ENCODE measurements at places on chromosomes 12 and 14.
A peak's percentile ranks its signal among the peaks of the same experiment; 100 is the strongest.

GRCh38 chr12:46546634-46547273 lies 174.2 kb upstream of the SLC38A2 start:
- DNase-seq, result no peak

- no peak for DNase-seq
These were observed 88.3 kb downstream of the GTF2A1 start for GRCh38 chr14:81132468-81132867.

GRCh38 chr12:108370415-108370814 lies 31.3 kb upstream of the CMKLR1 start:
- DNase-seq, result no peak

DNA sequence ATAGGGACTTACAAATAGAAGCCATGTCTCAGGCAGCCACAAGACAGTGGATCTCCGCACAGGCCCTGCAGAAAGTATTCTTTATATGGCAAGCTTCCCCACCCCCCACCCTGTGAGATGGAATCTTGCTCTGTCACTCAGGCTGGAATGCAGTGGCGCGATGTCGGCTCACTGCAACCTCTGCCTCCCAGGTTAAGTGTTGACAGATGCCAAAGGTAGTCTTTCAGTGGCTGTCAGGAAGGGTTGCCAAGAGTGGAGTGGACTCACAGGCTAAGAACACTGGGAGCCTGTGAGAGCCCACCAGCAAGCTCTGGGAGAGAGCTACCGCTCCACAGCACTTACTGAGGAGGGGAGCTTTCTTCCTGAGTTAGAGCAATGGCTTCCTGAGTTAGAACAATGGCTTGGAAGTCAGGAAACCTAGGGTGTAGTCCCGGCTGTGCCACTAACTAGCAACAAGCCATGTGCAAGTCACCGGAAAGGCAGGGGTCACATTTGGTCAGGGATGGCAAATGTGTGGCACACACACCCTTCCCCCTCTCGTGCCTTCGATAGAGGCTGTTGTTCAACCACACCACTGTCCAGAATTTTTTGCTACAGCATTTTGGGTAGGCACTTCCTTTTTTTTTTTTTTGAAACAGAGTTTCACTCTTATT lies 2.6 kb downstream of the RNASE1 start:
- no peak for DNase-seq

GRCh38 chr12:125065919-125066570 lies 810 bp downstream of the AACS start:
- no peak for DNase-seq

- DNase-seq, result no peak
These were observed 844.3 kb downstream of the GALC start for GRCh38 chr14:87148655-87149054.

DNA sequence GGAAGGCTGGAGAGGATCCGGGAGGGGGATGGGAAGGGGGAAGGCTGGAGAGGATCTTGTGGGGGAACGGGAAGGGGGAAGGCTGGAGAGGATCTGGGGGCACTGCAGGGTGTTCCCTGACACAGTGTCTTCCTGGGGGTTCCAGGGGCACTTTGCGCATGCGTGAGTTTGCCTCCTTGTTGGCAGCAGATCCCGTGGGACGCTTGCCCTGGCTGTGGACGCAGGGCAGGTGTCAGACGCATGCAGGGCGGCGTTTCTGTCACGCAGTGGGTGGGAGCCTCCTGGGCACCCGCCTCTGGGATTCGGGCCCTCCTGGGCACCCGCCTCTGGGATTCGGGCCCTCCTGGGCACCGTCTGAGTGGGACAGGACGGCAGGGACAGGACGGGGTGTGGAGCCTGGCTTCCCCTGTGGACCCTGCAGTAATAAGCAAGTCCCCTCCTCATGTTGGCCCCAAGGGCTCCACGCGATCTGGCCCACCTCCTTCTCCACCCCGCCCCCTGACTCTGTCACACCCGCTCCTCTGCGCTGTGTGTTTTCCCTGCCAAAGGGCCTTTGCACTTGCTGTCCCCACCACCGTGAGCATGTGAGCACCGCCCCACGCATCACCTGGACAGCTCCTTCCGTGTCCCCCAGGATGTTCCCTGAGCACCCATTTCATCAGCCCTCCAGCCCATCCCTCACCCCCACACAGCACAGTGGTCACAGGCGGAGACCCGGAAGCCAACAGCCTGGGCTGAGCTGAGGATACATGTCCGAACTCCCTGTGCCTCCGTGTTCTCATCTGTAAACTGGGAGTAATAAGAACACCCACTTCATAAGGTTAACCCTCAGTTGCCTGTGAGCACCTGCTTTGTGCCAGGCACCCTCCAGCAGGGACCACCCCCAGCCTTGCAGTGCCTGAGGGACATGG lies 4.4 kb downstream of the MMP17 start:
- DNase-seq, result peak; percentile 63

- DNase-seq, result peak; percentile 17
These were observed 536 bp upstream of the TUNAR start for GRCh38 chr14:95875831-95876760.

DNA sequence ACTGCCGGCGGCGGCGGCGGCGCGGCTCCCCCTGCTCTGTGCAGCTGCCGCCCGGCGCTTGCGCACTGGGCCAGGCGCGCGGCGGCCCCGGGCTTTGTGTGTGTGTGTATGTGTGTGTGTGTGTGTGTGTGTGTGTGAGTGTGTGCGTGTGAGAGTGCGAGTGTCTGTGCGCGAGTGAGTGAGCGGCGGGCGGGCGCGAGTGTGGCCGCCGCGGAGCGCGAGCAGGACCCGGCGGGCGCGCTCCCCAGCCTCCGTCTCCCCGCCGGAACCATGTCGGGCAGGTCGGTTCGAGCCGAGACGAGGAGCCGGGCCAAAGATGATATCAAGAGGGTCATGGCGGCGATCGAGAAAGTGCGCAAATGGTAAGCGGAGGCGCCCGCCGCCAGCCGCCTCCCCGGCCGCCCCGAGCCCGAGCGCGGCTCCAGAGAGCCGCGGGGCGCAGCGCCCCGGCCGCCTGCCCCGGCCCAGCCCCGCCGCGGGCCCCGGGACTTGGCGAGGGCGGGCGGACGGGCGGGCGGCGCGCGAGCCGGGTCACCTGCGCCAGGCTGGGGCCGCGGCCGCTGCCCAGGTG lies at the start of gene BCL7A:
BCL7A (plus strand) TSS at position 63 of the 571 bp plus-strand sequence; CDS start at position 271, 208 bp downstream.
- DNase-seq, result peak; percentile 73

- DNase-seq, result peak; percentile 59
These were observed at the start of gene ENO2 for GRCh38 chr12:6914246-6914946. TSS of gene ENO2 (plus strand) at chr12:6914580. CDS start at chr12:6915833, 1,253 bp downstream.

DNA sequence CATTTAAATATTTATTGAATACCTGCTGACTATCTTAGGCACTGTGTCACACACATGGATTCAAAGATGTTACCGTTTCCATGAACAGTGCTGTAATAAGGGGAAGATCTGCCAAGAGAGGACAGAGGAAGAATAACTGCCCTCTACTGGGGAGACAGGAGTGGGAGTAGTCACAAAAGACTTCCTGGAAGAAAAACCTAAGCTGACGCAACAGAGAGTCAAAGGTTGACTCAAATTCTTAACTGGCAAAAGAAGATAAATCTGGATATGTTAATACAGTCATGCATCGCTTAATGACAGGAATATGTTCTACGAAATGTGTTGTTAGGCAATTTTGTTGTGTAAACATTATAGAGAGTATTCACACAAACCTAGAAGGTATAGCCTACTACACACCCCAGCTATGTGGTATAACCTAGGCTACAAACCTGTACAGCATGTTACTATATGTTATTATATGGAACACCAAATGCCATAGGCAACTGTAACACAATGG lies 51.5 kb downstream of the DCAF5 start:
- no peak for DNase-seq

- no peak for DNase-seq
These were observed 16.0 kb upstream of the CDK17 start for GRCh38 chr12:96416033-96416799.

GRCh38 chr14:26334288-26334687 lies 263.5 kb downstream of the NOVA1 start:
- DNase-seq, result no peak

DNA sequence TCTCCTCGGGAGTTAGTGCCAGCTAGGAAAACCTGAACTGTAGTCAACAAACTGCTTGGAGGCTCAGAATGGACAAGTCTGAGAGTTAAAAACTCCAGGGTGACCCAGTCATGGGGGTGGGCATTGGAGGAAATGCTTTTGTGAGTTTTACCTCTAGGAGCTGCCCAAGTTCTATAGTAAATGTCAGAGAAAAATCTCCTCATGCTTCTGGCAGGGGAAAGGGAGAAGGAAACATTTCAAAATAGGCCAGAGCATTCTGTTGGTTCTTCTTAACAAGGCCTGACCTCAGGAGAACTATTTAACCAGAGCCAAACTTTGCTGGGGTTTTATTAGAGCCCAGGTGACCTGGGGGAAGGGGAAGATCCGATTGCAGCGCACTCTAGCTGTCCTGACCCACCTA lies 12.3 kb downstream of the NINJ2 start:
- no peak for DNase-seq

- DNase-seq, result no peak
These were observed 180.6 kb downstream of the AKAP6 start for GRCh38 chr14:32509632-32510187.

DNA sequence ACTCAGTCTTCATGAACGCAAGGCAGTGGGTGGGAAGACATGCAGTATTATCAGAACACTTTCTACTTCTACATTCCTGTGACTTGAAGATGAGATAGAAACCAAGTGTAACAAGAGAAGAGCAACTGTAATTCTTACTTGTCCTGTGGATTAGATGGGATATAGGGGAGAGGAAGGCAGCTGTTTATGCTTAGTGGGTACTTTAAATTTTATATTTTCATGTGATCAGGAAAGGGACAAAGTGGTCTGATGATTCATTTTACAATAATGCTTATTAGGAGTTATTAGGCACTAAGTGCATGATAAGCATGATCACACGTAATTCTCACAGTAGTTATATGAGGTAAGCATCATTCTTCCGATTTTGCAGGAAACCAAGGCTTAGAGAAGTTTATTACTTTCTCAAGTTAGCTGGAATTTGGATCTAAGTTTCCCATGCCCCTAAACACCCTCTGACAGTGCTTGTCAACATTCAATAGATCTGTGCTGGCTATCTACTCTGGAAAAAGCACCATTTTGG lies 52.7 kb downstream of the PTGER2 start:
- no peak for DNase-seq

DNA sequence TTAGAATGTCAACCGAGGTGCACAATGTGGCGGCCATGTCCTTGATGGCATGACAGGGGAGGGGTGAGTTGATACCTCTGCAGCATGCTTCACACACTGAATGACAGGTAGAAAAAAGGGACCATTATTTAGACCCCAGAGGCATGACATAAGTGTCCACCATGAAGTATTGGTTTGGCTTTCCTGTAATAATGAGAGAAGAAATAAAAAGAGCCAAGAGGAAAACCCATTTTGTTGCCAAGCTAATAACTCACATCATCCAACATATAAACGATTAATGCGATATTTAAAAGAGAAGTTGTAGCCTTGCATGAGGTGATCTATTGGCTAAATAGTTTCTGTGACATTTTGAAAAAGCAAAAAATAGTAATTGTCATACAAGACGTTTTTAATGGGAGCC lies 343.4 kb downstream of the LRIG3 start:
- DNase-seq, result no peak

- DNase-seq, result no peak
These were observed 16.5 kb downstream of the CCER1 start for GRCh38 chr12:90938451-90938850.

DNA sequence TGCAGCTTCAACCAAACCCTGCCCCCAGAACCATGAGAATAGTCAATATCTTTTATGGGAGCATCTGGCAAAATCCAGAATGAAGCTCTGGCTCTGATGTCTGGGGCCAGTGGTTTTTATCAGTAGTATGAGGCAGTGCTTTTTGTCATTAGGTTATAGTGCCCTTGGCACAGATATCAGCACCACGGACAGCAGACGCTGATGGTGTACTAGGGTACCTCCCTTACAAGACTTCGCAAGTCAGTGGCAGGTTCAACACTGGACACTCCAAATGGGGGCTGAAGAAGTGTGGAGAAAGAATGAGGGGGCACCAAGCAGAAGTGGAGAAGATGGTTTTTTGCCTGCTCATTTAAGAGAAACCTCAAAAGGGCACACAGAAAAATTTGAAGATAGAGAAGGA lies 68.2 kb upstream of the E2F7 start:
- DNase-seq, result no peak

DNA sequence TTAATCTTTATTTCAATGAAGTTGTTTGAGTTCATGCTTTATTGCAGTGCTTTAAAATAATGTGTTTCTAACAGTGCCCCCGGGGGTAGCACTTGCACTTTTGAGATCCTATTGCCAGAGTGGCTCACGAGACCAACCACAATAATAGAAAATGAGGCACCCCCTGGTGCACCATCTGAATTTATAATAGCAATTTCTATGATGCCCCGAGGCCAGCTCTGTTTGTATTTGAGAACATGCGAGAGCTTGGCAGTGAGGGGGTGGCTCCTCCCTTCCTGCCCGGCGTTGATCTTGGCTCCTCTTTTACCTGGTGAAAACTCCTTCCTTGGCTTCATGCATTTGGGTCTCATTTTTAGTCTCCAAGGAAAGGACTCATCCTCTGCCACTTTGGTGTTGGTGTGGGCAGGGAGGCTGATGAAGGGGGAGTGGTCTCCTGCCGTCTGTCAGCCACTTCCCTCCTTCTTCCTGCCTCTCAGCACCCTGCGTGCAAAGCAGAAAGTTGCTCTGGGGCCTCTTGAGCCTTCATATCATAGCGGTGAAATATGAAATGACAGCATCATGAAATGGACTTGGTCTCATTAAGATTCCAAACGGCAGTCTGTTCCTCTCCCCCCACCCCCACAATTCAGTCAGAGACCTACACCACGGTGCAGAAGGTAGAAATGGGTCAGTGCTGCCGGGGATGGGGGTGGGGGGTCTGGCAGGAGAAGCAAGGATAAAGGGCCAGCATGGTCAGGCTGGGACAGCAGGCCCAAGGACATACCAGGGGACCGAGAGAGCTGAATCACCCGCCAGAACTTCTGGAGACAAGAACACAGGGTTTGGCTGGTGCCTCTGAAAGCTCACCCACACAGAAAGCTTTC lies 17.7 kb upstream of the NRXN3 start:
- no peak for DNase-seq

DNA sequence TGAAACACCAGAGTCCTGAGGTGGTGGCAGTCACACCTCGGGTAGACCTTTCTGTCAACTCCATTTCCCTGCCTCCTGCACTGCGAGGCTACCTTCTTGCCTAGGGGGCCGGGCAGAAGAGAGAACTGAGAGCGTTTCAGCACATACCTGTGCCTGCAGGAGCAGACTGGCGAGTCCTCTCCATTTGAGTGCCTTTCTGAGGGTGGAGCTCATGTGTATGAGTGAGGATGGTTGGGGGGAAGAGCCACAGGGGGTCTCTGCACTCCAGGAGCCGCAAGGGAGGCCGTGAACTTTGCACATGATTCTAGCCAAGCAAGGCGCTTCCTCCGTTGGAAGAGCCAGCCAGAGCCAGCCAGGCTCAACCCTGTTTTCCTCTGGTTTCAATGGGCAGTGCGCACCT lies 31.0 kb upstream of the CCND2 start:
- DNase-seq, result no peak

DNA sequence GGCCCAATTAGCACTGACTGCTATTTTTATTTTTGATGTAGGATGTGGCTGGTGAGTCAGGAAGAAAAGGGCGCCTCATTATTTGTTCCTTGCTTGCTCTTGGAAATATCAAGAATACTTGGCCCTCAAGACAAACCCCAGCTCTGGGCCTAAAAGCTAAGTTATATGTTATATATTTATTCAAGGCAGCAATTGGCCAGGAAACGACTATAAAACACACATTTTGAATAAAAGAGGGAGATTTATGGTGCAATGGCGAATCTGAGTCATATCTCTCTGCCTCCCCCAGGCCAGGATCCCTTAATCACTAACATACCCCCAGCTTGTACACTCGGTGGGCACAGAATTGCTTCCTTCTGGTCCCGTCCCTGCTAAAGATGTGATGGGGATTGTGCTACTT lies 63.3 kb downstream of the TBX5 start:
- DNase-seq, result no peak

- DNase-seq, result no peak
These were observed 166.5 kb downstream of the PHETA1 start for GRCh38 chr12:111202237-111202915.

GRCh38 chr12:103672401-103673119 lies 85.5 kb downstream of the STAB2 start:
- DNase-seq, result no peak

All from NCI-H774 (cell line).